NCI-H526 (cell line): ENCODE measurements at places on chromosomes 12 and 14.

DNA sequence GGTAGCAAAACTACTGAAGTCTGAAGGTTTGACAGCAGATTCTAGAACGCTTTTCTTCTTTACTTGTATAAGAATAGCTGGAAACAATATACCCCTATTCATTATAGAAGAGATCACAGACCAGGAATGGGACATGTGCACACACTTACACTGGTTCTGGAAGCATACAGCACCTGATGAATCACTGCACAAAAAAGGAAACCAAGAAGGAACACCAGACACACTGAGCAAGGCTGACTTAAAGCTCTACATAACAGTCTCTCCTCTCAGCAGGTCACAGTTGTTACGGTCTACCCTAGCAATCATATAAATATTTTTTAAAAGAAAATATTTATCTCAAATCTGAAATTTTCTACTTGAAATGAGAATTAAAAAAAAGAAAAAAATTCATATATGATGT is 13.5 kb downstream of the ATP2B1 start:
- no peak for DNase-seq

GRCh38 chr12:107788281-107788680 is 13.8 kb downstream of the ASCL4 start:
- no peak for DNase-seq

DNA sequence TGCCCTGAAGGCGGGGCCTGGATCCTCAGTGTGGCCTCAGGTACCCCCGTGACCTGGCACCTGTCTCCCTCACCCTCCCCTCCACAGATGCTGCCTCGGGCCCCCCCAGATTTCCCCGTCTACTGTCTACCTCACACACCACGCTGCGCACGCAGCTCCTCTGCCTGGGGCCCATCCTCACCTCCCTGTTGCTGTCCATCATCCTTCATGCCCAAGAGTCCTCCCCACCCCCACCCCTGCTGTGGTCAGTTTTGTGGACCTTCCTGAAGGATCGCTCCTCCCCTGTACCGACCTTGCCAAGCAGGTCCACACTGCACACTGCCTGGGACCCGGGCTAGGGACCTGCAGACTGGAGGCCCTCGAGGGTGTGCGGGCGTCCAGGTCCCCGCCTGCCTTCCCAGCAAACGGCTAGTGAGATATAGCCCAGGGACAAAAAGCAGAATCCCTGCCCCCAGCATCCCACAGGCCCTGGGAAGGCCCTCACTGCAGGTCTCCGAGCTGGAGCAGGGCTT is 197.4 kb upstream of the DIO3 start:
- no peak for DNase-seq

DNA sequence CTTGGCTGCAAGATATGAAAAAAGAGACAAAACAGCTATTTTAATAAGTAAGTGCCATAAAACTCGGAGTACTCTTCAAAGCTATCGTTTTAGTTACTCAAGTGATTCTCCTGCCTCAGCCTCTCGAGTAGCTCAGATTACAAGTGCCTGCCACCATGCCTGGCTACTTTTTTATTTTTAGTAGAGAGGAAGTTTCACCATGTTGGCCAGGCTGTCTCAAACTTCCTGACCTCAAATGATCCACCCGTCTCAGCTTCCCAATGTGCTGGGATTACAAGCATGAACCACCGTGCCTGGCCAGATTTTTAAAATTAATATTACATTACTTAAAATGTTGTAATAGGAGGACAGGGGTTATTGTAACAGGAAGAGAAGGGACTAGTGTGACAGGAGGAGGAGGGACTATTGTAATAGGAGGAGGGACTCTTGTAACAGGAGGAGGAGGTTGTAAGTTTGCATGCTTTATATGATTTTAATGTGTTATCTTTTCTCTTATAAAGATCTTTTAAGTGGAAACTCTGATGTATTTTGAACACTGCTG is 61.3 kb downstream of the KITLG start:
- no peak for DNase-seq

- no peak for DNase-seq
Measured at GRCh38 chr12:49643961-49644619, 20.7 kb downstream of the PRPF40B start.

GRCh38 chr14:52834440-52834842 is 43.0 kb upstream of the GNPNAT1 start:
- no peak for DNase-seq
